ENCODE measurements at places on chromosomes 16 and 17.

DNA sequence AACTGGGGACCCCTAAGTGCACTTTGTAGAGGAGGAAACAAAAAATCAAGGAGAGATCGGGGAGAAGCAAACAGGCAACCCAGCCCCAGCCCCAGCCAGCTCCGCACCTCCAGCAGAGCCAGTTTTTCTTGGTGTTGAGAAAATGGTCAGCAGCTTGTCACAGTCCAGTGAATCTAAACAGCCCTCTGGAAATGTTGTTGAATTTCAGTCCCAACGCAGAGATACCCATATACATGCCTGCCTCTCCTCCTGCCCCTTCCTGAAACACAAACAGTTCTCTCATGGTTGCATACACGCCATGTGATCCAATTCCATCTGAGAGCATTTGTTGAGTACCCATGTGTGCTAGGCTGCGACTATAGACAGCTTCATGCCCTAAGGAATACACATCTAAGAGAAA is 42.4 kb upstream of the LHX1 start:
- no peak for DNase-seq

DNA sequence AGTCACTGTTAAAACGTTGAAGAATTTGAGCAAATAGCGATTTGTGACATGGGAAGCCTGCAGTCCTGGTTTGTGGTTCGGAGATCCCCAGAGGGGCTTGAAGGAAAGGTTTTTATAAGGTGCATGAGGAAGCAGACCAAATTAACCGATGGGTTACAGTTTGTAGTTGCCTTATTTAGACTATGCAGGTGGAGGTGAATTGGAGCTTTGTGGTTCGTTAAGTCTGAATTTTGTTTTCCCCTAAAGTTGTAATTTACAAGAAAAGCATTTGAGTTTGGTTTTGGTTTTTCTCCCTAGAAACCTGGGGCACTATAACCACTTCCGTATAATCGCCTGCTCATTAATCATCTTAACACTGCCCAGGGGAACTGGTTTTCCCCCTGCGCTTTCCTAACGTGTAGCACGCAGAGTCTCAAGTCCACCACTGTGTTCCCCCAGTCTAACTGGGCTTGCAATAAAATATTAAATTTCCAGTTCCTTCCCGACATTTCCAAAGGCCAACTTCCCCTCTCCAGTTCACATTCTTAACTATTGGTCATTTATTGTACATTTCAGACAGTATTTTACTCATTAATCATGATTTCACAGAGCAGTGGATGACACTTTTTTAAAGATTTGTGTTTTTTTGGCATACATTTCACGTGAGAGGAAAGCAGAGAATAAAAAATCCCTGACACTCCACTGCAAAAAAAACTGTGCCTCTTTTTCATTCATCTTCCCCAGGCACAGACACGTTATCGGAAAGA is 932 bp downstream of the ZNF267 start:
- DNase-seq, result peak; percentile 87

DNA sequence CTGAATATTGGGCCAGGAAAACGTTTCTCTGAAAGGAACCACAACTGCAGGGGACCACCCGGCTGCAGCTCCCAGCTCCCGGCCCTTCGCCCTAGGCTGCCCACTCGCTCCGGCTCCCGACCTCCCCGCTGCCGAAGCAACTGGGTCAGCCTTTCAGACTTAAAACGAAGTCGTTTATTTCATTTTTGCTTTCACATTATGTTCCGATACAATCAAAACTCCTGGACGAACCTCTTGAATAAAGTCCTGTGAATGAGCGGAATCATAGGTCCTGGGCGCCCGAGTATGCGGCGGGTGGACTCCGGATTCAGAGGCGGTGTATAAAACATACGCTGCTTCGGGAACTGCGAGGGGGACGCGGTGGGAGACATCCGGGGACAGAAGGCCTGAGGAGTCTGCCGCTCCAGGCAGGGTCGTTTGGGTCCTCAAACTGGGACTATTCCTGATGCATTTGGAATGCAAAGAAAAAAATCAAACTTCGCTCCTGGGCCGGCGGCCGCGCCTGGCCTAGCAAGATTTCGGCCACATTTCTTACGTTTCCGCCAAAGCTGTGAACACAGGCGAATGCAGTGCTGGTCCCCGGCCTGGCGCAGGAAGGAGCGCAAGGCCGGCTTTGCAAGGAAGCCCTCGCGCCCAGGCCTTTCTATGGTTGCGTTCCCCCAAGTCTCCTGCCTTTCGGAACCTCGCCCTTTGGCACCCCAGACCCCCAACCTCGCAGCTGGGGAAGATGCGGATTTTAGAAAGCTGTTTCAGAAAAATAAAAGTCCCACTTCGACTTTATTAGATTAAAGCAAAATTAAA is 3.7 kb downstream of the CBLN1 start:
- peak; percentile 33 for DNase-seq

DNA sequence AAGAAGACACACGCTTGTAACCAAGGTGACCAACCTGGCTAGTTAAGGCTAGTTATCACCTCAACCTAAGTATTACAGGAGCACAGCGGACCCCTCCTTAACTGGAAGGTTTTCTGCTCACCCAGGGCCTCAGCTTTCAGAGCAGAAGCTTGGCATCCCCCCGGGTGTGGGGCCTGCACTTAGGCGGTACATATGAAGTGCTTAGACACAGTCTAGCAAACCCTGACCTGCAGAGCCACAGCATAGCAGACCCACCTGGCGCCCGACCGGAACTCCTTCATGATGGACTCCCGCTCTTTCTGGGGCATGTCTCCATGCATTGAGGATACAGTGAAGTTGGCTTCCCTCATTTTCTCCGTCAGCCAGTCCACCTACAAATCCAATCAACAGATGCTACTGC is 9.8 kb downstream of the EIF4A3 start:
- DNase-seq, result no peak

Data from small intestine (tissue), 16 donors.